Coronary artery (tissue), 2 donors: ENCODE measurements at places on chromosomes 7 and 10.

DNA sequence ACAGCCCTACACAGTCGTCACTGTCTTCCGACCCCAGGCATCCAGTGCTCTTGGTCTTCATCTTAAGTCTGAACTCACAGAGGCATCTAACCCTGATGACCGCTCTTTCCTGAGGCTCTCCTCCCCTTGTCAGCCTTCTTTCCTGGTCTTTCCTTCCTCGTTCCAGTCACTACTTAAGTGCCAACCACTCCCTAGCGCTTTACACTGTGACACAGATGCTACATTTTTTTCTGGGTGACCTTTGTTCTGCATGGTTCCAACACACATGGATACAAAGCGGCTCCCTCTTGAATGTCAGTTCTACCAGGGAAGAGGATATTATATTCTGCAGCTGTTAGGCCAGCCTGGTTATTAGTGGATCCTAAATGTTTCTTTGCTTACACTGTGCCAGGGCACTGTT, 12.7 kb downstream of the YWHAG start:
- no peak for DNase-seq

- DNase-seq, result no peak
Measured at GRCh38 chr7:150755473-150756099, 18.4 kb downstream of the GIMAP5 start.

DNA sequence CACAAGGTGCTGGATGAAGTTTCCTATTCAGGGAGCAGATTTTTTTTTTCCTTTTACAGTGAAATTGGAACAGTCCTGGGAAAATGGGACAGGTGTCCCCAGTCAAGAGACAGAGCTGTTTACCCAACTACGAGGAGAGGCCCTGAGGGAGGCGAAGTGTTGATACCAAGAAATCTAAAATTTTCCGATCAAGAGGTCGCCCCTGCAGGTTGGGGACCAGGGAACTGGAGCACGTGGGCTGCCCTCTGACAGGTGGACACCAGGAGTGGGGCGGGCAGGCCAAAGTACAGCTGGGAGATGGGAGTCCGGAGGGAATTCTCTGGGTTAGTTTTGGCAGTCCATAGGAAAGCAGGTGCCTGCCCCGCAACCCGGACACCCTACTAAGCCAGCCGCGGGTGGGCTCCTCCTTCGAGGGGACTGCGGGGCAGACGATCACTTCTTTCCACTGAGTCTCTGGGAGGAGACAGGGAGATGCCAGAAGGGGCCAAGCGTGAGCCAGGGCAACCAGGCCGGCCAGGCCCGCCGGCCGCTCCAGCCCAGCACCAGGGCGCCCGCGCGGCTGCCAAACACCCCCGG, 965 bp upstream of the CAMK1D start:
- no peak for DNase-seq

DNA sequence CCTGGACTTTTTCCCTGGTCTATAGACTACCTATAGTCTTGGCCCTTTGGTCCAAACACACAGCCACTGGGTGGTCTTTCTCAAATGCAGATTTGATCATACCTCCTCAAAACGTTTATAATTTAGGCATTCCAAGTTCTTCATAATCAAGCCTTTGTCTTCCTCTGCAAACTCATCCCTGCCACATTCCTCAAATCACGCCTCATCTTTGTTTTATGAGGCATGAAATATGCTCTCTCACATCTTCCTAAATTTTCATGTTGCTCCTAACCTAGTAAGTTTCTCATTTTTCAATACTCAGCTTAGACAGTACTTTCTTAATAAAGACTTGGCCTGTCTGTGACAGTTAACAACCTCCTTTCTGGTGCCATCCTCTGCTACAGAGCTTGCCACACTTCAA, 10.9 kb upstream of the HERC4 start:
- no peak for DNase-seq

GRCh38 chr7:25926891-25927625, 224.9 kb upstream of the NFE2L3 start:
- DNase-seq, result no peak

GRCh38 chr7:98724591-98724990, 107.5 kb downstream of the NPTX2 start:
- DNase-seq, result no peak

- no peak for DNase-seq
Measured at GRCh38 chr7:74084722-74085578, 1.3 kb downstream of the LIMK1 start.

DNA sequence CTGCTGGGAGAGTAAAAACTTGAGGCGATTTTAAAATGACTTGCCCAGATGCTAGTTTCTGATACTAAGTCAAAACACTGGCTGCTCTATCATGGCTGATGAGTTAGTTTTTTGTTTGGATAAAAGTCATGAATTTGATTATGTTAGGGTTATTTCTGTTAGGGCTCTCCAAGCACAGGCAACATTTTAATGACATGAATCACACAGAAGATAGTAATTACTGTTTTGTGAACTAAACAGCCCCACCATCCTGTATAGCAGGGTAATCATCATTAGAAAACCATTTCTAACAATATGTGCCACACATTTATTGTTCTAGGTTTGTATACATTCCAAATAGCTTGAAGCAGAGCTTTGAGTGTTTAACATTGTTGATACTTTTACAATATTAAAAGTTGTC, 750.3 kb downstream of the ANKRD7 start:
- no peak for DNase-seq

GRCh38 chr10:55160655-55161283, 359.7 kb upstream of the PCDH15 start:
- no peak for DNase-seq

DNA sequence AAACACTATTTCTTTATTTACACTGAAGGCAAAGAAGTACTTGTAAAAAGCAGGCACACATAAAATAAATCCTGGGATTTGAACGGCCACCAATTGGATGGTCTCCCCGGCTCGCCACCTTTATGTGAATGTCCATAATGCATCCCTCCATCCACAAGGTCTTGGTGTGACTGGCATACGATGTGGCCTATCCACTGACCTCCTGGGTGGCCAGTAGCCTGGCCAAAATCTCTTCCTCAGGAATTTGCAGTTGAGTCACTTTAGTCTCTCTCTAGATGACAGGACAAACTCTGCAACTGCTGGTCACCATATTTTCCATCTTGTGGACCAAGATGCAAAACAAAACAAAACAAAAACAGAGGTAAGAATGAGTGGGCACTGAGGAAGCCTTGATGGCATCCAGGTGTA, 39.1 kb downstream of the CDK1 start:
- no peak for DNase-seq

DNA sequence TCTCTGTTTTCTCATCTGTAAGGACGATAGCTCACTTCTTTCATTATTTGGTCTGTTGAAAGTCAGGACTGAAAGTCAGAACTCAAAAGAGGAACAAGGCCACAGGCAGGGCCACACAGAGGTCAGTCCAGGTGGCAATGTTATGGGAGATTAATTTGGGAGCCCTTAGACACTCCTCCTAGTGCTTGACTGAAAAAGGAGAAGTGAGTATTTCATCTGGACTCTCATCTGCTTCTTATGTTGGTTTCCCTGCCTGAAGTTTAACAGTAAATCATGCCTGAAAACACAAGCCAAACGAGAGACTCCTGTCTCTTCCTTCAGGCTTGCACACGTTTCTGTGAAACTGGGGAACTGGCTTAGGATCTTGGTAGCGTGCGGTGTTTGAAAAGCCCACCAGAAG, 248.5 kb downstream of the BUB3 start:
- DNase-seq, result no peak

GRCh38 chr10:98224996-98225395, 43.0 kb downstream of the LOXL4 start:
- DNase-seq, result no peak

DNA sequence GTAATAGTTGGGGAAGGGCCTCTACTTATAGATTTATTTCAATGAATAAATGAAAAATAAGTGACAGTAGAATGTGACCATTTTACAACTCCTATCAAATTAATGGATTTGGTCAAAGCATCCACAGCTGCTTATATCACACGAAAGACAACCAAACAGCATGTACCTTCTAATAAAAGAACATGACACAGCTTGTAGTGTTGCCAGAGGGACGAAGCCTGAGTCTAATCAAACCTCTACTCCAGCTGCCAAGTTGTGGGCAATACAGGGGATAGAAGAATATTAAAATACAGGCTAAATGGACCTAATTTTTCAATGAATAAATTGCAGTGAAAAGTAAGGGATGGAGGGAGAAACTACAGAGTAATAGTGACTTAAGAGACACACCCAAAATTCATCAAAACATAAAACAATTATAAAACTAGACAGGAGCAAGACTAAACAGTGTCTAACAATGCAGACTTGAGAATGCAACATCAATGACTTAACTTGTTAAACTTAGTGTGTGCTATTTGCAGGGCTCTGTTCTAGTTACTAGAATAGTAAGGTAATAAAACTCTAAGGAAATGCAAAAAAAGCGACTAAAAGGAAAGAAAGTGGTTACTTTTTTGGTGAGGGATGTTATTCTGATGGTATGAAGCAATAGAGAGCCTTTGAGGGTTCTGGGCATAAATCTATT, 853.8 kb downstream of the GRM8 start:
- DNase-seq, result no peak

DNA sequence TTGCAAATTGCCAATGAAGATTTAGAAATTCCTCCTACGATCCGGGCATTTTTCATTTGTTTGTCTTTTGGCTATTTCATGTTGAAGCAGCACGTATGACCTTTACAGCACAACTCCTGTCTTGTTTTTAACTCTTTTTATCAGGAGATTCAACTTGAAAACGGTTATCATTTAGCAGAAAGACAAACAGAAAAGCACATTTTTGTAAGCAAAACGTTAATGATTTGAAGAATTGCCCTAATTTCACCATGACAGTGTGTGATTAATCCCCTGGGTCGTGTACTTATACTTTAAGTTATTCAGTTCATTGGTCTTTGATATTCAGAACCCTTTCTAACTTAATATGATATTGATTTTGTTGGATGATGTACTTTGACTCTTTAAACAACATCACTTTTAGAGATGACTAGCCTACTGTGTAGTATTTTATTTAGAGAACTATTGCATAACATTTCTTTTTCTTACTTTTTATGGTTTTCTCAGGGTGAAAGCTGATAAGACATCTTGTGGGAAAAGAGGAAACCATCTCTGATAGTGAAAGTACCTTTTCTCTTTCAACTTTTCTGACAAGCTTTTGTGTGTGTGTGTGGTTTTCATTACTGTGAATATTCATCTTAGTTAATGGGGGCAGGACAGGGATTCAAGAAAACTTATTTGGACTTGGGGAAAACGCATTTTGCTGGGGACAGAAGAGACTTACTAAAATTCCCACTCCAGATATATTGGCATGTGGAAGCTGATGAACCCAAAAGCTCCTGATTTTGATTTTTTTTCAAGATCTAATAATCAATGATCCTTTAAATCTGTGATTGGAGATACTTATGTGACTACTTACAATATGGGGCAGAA, 8.1 kb downstream of the HHEX start:
- no peak for DNase-seq

DNA sequence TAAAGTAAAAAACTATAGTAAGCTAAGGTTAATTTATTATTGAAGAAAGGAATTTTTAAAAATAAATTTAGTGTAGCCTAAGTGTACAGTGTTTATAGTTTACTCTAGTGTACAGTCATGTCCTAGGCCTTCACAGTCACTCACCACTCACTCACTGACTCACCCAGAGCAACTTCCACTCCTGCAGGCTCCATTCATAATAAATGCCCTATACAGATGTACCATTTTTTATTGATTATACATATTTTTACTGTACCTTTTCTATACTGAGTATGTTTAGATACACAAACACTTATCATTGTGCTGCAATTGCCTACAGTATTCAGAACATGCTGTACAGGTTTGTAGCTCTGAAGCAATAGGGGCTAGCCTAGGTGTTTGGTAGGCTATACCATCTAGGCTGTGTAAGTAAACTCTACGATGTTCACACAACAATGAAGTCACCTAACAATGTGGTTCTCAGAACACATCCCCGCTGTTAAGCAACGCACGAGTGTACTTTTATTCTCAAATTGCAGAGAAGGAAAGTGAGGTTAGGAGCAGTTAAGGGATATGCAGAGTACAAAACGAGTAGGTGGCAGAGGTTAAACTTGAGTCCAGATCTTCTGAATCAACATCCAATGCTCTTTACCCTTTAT, 38.9 kb upstream of the PLCE1 start:
- DNase-seq, result no peak

DNA sequence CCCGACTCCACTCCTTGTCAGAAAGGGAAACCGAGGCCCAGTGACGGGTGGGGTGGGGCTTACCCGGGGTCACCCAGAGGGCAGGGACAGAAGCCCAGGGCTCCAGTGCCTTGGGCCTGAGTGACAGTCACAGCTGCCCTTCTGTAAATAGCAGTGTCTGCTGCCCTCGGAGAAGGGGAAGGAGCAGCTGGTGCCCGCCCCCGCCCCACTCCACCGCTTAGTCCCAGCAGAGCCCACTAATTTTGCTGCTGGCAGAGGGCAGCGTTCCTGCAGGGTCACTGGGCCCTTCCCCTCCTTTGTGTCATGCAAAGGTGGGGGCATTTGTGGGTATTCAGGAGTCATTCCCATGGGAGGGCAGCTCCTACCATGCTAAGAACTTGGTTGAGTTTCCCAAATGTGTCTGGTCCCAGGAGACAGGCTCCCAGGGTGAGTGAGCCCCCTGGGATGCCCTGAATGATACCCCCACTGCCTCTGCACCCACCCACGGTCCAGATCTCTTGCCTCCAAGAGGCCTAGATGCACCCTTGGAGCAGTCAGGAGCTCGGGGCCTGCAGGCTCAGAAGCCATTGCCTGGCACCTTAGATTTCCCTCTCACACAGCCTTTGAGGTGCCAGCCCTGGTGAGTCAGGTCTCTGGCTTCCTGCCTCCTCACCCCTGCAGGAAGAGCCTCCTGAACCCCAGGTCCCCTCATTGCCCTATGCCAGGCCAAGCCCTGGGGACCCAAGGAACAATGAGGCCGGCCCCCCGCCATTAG, 17.2 kb downstream of the SH2B2 start:
- DNase-seq, result no peak

DNA sequence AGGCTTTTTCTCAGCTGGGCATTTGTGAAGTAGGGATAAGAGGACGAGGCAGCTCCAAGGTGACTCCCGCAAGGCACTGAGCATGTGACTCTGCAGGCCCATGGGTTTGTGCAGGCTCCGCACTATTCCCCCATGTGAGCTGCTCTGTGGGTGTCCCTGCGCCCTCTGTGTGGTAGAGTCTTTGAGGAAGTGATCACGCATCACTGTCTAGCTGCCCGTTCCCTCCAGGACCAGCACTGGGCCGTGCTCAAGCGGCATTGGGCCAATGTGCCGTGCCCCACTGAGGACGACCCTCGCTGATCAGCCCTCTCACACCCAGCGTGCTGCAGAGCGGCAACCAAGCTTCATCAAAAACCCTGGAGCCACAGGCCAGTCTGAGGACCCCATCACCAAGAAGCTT, 7.5 kb downstream of the PRKAG2 start:
- DNase-seq, result no peak

DNA sequence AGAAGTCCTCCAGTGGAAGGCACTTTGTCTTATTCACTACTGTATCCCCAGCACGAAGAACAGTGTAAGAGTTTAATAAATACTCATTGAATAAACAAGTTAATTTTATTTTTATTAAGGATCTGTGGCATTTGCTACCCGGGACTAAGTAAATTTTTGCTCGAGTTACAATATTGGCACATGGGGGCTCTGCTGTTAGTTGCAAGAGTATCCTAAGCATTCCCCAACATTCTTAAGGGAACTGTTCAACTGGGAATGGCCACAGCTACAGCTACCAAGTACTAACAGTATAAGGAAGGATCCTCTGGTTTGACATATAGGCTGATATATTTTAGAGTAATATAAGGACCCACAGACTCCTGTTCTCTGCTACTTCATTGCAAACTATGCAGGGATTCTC, 8.7 kb upstream of the LRRTM3 start:
- no peak for DNase-seq
